ENCODE measurements at places on chromosomes 13 and 19.

- DNase-seq = no peak
These were observed 55.2 kb downstream of the SOX21 start for GRCh38 chr13:94657167-94657566.

GRCh38 chr13:106418556-106418955 lies 116.9 kb downstream of the EFNB2 start:
- no peak for DNase-seq

GRCh38 chr13:53569453-53569852 lies 540.8 kb downstream of the OLFM4 start:
- DNase-seq = no peak

DNA sequence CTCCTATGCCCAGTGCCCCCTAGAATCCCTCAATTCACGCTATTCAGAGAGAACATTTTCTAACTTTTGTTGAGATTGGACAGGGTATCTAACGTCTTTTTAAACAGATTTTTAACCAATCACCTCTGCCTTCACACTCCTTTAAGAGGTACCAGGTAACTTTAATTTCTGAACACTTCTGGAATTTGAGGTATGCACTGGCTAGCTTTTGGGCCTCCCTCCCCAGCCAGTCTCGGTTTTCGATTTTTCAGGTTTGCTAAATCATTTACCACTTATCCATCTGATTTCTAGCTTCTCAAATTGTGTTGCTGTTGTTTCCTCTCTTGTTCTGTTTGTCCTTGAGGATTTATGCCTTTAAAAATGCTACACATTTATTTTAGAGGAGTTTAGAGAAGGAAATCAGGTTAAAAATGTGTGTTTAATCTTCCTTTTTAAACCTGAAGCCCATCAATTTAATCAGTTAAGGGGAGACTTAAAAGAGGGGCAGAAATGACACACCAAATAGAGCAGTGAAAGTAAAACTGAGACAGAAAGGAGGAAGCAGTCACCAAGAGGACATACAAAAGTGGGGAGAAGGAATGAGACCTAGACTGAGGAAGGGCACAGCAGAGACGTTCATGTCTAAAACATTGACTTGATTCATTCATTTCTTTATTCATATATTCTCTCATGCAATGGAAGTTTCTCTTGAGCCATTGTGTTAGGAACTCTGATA lies 139.6 kb upstream of the HTR2A start:
- DNase-seq = peak; percentile 5
